ENCODE measurements at places on chromosomes 5 and 9.

- no peak for DNase-seq
Measured at GRCh38 chr5:76983468-76983867, 30.6 kb downstream of the CRHBP start.

GRCh38 chr5:103444333-103445038 is 118.1 kb downstream of the NUDT12 start:
- DNase-seq: no peak

GRCh38 chr9:89975630-89976029 is 370.8 kb downstream of the GADD45G start:
- no peak for DNase-seq

DNA sequence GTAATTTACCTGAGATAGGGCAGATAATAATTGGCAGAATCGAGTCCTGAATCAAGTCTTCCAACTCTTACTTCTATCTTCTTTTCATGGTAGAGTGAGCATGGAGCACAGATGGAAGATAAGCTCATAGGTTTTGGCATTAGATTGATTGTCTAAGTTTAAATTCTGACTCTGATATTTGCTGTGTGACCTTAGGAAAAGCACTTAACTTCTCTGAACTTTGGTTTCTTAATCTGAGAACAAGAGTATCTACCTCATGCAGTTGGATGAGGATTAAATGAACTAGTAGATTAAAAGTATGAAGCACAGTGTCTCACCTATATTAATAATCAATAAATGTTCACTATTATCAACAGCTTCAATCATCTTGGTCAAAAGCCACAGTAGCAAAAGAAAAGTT is 9.4 kb upstream of the ASTN2 start:
- no peak for DNase-seq

- DNase-seq: no peak
Measured at GRCh38 chr5:32322882-32323281, 10.1 kb upstream of the MTMR12 start.

GRCh38 chr9:114110180-114110579 is 11.1 kb upstream of the KIF12 start:
- DNase-seq: no peak

DNA sequence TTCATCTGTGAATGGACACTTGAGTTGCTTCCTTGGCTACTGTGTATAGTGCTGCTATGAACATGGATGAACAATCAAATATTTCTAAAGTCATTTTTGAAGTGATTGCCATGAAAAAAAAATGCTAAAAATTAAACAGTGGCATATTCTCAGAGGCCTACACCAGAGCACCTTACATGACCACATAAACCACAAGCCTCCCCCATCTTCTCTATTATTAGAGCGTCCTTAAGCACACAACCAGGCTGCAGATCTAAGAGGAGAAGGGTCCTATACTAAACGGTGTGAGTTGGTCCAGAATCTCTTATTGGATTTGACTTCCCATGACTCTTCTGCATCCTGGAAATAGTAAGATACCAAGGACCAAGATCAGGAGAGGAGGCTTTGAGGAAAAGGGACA is 34.3 kb downstream of the PCA3 start:
- no peak for DNase-seq

GRCh38 chr9:33524306-33524947 is 376 bp downstream of the ANKRD18B start:
- no peak for DNase-seq

DNA sequence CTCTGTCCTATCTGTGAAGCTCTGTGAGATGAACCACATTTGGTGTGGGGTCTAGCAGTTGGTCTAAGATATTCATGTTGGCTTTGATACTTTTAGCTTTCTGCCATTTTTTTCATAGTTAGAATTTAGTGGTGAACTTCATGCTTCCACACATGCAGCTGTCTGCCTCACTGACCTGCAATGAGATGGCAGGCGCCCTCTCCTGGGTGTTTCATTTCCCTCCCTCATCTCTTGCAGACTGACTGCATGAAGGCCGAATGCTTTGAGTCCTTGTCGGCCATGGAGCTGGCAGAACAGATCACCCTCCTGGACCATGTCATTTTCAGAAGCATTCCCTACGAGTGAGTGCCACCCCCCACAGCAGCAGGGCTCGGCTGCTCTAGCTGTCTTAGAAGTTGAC is 26.1 kb upstream of the CKMT2 start:
- DNase-seq: no peak

GRCh38 chr9:81414836-81415235 is 274.5 kb downstream of the TLE1 start:
- DNase-seq: no peak

DNA sequence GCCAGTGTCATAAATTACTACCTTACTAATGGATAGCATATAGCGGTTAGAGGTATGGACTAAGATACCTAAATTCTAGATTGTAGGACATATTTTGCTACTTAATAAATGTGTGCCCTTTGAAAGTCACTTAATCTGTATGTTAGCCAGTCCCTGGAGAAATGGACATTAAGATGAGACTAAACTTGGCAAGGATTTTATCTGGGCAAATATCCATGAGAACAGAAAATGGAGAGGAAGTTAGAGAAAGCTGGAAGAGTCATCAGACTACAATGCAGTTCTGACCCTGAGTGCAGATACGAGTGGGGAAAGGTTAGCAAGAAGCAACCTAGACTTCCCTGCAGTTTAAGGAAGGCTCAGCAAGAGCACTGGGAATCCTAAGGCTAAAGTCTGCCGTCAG is 33.0 kb downstream of the TBCA start:
- no peak for DNase-seq

GRCh38 chr5:160921-161802 is 30.1 kb upstream of the LRRC14B start:
- DNase-seq: no peak

DNA sequence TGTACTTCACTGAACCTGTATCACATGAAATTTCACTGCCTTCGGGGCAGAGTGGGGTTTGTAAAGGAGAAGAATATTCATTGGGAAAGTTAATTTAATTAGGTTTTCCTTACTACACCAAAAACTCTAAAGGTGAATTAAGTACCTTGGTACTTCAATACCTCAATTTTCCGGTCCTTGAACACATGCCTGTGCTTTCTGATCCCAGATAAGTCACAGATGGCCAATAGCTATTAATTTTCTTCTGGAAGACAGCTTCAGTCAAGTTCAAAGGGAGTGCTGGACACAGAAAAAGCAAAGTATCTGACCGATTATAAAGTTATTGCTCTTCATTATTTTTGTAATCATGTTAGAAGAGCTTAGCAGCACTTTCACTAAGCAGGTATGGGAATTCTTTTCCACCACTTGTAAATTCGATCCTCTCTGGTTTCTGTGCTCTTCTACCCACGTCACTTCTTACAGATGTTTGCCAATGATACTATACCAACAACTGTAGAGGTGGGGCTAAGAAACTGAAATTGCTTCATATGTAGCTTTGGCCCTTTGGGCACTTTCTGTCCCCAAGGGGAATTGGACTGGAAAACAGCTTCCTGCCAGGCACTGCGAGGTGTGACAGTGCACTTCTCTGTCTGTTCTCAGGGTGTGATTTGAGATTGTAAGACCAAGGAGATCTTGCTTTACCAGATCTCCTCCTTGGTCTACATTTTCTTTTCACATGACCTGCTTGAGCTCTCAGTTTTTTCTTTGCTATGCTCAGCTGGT is 164.0 kb downstream of the CCDC192 start:
- no peak for DNase-seq

GRCh38 chr5:172952034-172952511 is 7.2 kb upstream of the RPL26L1 start:
- peak; percentile 54 for DNase-seq

DNA sequence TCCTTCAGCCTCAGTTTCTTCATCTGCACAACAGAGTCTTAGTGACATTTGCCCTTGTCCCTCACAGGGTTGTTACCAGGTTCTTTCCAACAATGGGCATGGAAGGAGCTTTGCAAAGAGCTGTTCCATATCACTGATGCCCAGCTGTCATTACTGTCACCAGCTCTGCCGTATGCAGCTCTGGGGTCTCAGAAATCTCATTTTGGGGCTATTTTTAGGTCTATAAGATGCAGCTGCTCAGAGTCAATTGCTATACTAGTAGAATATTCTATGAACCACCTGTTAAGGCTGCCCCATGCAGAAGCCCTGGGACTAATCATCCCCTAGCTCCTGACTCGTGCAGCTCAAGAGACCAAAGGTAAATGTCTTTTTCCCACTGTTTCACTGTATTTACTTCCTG is 105.1 kb upstream of the TNPO1 start:
- no peak for DNase-seq

GRCh38 chr9:114350636-114351401 is 21.1 kb downstream of the ORM2 start:
- DNase-seq: no peak

DNA sequence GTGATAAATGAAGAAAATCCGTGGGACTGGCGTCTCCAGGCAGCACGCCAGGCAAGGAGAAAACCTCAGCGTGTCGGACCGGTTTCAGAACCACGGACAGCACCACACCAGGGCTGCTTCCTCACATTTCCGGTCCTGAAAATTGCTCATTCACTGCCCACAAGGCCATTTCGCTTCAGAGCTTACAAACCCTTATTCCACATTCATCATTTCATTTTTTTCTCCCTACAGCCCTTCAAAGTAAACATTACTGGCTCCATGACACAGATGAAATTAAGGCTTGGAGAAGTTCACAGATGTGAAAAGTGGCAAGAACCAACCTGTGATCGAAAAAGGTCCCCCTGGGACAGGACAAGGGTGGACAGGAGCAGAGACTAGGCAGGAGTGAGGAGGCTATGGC is 1.5 kb upstream of the GPRIN1 start:
- peak; percentile 40 for DNase-seq

DNA sequence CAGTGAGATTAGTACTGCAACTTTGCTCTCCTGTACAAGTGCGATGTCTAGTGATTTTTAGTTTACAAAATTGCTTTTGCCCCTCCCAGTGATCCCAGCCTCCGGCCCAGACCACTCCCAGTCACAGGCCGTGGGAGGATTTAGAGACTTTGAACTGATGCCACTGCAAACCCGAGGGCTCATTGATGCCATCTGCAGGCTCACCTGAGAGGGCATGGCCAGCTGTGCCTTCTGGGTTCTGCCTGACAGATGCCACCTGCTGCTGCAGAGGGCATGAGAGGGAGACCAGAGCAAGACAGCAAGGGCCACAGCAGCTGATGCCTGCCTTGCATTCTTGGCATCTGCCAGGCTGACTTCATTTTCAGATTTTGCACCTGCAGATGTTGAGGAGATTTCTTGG is 593.8 kb downstream of the CDK5RAP2 start:
- peak; percentile 28 for DNase-seq

- DNase-seq: peak; percentile 83
Measured at GRCh38 chr5:392431-392988, 50.5 kb upstream of the EXOC3 start.

GRCh38 chr9:124968238-124968637 is 27.4 kb upstream of the GOLGA1 start:
- DNase-seq: no peak

- DNase-seq: no peak
Measured at GRCh38 chr9:91043811-91044175, 242.2 kb downstream of the SYK start.

- DNase-seq: no peak
Measured at GRCh38 chr9:123168586-123168985, 99.8 kb downstream of the STRBP start.

GRCh38 chr5:157107508-157107907 is 1.3 kb downstream of the HAVCR2 start:
- peak; percentile 72 for DNase-seq

GRCh38 chr9:113464286-113464660 is 746 bp downstream of the RGS3 start:
- DNase-seq: no peak

DNA sequence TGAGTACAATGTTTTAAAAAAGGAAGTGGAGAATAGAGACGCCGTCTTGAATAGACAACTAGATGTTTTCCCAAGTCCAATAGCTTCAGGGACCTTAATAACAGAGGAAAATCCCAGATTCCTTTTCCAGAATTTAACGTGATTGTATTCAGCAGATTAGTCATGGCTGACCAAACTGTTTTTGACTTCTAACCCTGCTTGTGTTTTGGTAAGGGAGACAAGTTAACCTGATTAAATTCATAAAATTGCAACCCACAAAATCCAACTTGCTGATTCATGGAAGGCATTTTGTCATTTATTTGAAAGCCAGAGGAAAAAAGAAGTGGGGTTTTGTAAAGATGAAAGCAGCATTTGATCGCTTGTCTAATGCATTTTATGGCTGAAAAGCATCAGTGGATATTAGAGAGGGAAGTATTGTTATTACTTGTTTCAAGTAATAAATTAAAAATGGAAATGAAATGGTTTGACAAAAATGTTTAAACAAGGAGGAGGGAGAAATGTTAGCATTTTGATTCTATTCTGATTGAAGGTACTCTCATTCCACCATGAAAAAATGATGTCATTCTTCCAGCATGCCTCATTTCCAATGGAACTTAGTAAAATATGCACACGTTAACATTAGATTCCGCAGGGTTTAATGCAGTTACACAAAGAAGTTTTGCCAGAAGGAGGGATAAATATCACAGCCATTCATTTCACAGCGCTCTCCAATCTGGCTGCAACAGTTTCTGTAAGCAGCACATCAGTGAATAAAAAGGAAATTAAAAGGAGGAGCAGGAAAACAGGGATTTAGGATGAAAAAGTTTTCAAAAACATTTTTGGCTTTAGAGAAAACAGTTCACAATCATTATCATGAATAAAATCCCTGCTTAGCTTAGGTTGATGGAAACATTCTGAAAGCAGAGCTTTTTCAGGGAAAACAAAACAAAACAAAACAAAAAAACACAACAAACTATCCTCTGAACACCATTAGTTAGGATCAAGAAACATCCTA is 314.7 kb downstream of the PRR16 start:
- DNase-seq: no peak

DNA sequence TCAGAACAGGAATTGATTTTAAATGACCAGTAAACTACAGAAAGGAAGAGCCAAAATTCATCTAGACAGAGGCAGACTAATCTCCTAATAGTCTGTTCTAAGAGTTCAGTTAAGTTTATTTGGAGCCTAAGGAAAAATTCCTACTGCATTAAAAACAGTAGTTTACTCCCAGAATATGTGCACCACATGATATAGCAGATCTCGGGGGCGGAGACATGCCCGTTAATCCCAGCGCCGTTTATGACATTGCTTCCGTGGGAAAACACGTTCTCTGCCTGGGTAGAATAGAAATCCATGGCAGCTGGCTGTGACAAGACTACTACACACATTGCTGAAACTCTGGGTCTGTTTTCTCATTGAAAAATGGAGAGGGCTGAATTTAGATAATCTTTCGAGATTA is 11.4 kb downstream of the HABP4 start:
- no peak for DNase-seq

DNA sequence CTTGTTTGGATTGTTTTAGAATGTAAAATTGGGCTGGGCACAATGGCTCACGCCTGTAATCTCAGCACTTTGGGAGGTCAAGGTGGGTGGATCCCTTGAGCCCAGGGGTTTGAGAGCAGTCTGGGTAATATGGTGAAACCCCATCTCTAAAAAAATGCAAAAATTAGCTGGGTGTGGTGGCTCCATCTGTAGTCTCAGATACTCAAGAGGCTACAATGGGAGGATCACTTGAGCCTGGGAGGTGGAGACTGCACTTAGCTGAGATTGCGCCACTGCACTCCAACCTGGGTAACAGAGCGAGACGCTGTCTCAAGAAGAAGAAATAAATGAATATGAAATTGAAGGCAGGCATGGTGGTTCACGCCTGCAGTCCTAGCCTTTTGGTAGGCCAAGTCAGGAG is 21.3 kb downstream of the MAML1 start:
- DNase-seq: no peak

GRCh38 chr9:3719286-3719685 is 193.5 kb upstream of the RFX3 start:
- no peak for DNase-seq

Data from SW480 (cell line).